ENCODE measurements at places on chromosomes 5 and 9.

GRCh38 chr5:16859346-16859745 is 76.7 kb downstream of the MYO10 start:
- no peak for ATAC-seq

DNA sequence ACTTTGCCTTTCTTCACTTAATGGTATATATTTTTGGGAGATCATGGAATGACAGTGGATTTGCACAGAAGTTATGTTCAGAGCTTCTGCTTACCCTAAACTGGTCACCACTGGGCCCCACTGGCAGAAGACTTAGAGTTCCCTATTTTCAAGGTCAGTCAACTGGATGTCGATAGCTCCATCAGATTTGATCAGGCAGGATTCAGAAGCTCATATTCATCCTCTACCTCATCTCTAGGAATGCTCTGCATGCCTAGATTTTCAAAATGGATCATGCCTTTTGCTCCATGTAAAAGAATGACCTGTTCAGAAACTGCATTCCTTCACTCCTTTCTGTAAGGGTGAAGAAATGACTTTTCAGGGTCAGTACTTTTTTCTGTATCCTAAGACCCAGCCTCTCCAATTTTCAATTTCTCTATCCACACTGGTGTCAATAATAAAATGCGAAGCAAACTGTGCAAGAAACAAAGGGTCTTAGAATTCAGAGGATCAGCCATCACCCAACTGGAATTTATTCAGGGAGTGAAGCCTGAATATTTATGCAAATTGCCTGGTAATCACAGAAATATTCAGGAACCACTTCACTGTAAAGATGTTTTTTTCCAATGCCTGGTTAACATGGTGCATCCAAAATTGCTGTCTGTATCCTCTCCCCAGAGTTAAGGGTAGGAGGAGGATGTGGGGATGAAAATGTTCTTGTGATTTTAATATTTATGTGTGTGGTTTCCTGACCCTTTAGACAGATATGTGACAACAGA is 125.4 kb downstream of the DOCK2 start:
- ATAC-seq: no peak

DNA sequence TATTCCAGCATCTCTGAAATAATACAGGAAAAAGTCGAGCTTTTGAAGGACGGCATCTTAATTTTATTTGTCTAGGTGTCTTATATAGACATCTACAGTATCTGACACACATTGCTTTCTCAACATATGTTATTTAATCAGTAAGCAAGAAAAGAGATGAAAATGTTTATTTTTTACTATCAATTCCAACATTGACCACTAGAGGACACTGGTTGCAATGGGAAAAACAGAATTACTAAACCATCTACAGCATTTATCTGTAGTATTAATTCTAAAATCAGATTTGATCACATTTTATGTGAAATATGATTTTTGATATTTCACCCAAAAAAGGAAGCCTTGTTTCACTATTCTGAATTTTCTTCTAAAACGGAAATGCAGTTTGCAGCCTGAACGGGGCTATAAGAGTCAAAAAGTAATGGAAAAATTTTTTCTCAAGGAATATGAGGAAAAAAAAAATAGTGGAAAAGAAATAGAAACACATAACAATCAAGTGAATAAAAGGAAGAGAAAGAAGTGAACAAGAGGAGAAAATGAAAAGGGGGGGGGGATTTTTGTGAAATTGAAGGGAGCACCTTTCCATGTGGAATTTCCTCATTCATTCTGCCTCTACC is 98.6 kb downstream of the OSTF1 start:
- ATAC-seq: no peak

GRCh38 chr5:129161830-129162229 is 67.3 kb downstream of the ISOC1 start:
- no peak for ATAC-seq

GRCh38 chr5:107624235-107624634 is 46.5 kb downstream of the EFNA5 start:
- ATAC-seq: no peak

DNA sequence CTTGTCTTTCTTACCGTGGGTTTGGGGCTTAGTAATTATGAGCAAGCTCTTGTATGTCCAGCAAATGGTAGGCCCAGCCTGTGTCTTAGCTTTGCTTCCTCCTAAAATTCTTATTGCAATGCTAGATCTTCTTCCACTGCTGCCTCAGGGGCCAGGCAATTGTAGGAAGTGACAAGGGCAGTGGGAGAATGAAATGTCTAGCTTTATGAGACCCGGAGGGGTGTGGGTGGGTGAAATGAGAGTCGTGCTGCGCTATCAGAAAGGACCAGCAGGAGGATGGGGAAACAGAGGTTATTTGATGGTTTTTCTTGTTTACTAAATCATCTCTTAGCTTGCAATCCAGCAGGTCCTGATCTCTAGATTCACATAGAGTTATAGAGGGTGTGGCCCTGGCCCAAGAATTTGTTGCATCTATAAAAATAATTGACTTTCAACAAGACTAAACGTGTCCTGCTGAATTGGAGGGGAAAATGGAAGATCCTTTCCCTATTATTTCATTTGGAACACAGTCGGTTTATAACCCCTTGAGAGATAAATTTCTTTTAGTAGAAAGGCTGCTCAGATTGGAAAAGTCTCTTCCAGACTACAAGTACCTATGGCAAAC is 43.7 kb downstream of the ZNF366 start:
- no peak for ATAC-seq

DNA sequence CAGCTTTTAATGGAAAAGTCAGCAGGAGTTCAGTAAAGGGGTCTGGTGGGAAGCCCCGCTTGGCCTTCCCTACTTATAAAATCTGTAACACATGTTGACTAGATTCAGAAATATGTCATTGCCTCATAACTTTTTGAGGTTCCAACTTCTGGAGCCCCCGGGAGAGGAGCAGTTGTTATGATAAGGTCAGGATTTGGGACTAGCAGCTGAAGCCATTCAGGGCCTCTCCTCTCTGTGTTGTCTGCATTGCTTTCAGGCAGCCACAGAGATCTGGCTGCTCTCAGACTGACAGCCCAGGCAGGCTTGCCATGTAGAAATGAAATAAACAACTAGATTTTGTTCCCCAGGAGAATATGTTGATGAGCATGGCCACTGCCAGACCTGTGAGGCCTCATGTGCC is 167.1 kb downstream of the RFK start:
- ATAC-seq: peak; percentile 65

GRCh38 chr9:17204611-17205152 is 69.8 kb downstream of the CNTLN start:
- ATAC-seq: no peak

- peak; percentile 19 for ATAC-seq
These were observed 82.7 kb downstream of the PTPDC1 start for GRCh38 chr9:94166976-94167346.

DNA sequence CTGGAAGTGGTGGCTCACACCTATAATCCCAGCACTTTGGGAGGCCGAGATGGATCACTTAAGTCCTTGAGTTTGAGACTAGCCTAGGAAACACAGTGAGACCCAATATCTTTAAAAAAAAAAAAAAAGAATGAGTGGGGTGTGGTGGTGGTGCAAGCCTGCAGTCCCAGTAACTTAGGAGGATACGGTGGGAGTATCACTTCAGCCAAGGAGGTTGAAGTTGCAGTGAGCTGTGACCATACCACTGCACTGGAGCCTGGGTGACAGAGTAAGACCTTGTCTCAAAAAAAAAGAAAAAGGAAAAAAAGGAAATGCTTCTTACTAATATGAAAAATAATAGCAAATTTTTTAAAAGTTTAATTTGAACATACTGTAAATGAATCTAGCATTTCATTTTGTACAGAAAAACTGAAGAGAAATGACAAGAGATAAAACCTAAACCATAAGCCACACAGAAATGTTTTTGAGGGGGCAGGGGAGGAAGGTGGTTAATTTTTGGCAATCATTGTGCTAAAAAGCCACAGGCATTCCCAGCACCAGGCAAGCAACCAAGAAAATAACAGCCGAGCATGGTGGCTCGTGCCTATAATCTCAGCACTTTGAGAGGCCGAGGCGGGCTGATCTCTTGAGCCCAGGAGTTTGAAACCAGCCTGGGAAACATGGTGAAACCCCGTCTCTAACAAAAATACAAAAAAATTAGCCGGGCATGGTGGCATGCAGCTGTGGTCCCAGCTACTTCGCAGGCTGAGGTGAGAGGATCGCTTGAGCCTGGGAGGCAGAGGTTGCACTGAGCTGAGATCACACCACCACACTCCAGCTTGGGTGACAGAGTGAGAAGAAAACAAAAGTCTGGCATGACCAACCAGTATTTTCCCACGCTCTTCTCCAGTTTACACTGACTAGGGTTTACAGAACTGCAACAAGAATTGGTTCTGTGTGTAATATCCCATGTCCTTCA is 114.5 kb upstream of the NR5A1 start:
- no peak for ATAC-seq

DNA sequence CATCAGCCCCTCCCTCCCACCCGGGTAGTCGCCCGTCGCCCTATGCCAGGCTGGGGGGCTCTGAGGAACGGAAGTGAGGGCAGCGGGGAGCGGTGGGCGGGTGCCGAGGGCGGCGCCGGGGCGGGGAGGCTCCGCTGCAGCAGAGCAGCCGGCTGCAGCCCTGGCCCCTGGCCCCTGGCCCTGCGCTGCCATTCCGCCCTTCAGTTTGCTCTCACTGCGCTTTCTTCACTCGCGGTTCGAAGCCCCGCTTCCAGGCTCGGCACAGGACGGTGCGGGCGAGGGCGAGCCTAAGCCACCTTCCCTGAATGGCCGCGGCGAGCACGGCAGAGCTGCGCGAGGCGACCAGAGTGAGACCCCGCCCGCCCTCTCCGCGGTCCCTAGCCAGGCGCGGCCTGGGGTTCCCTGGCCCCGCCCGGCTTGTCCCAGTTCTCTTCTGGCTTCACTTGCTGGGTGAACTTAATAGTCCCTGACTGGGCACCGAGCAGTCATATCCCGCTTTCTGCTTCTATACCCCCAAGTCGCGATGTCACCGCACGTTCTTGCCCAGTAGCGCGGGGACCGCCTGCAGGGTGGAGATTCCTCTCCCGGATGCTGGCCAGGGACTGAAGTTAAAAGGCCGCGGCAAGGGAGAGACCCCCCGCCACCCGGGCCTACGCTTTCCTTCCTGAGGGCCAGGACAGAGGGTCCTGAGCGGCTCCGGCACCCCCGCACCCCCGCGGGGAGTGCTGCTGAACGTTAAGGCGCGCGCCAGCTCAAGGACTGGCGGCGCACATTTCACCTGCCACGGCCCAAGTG is 623 bp upstream of the TRIM36 start:
- ATAC-seq: peak; percentile 73

DNA sequence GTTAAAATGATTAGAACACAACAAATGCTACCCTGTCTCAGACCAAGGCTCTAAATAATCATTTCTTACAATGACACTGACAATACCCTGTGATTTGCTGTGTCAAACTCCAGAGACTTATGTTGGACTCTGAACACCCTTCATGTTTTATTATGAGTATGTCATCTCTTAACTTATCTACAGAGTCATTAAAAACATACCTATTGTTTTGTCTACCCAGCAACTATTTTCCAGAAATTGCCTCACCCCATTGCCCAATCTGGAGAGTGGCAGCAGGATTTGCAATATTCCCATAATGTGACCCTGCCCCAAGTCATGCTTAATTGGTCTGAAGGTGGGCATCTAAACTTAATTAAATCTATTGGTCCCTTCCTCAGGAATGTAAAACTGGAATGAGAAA is 23.0 kb upstream of the KIF2A start:
- no peak for ATAC-seq

- ATAC-seq: no peak
These were observed 279.4 kb downstream of the ARL15 start for GRCh38 chr5:54030981-54031380.

- no peak for ATAC-seq
These were observed 165.6 kb upstream of the CCDC152 start for GRCh38 chr5:42591015-42591414.

GRCh38 chr5:43401827-43402226 is 10.4 kb downstream of the CCL28 start:
- ATAC-seq: no peak

DNA sequence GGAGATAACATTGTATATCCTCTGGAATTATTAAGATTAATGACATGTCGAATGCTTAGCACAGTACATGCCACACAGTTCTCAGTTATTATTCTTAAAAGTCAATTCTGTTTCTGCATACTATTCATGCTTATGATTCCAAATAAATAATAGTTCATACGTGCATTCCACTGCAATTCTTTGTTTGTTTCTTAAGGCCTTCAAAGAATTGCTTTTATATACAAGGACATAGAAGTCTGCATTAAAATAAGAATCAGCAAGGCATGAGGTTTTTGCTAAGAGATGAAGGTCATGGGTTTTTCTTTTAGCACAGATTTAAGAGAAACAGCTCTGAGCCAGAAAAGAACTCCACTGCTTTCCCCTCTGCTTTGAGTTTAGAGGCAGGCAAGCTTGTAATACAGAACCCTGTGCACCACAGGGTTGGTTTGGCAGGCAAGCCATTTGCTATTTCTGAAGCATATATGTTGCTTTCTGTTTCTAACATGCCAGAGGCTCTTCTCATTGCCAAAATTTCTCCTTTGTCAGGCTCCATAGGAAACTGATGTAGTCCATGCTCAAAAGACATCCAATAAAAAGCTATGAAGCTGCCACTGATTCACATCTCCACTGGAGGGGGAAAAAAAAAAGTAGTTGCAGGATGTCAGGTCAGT is 420.6 kb upstream of the TYRP1 start:
- no peak for ATAC-seq

DNA sequence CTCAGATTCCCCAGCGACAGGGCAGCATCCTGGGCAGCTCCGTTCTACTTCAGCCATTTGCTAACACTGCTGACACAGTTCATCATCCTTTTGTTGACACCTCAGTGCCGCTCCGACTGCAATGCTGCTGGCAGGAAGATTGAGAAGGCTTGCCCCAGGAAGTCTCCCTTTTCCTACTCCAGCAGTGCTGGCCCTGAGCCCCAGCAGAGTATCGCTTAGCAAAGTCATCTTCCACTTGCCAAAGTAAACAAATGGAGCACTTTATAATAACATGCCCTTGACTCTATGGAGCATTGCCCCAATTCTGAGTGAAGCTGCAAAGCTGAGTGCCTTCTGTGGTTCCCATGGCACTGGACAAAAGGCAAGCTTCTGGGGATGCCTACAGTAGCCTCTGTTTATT is 32.2 kb downstream of the PRLR start:
- ATAC-seq: no peak

DNA sequence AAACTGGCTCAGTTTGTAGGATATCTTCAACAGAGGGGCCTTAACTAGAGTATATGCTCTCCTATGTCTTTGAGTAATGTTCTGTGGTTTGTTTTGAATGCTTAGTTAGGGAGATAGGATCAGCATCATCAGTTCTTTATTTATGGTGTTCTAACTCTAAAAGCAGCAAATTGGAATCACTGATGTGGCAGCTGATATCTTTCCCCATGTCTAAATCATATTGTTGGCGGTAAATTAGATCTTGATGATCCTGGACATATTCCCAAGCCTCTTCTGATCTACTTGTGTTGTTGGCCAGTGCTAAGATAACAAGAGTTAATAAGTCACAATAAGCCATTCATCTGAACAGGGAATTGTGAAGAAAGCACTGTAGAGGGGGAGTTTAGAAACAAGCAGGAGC is 332.4 kb upstream of the DAB2 start:
- no peak for ATAC-seq

- no peak for ATAC-seq
These were observed 66.3 kb downstream of the C9orf50 start for GRCh38 chr9:129554649-129555048.

Measured in gastroesophageal sphincter (tissue), 4 donors.